Endothelial cell of coronary artery (primary cell): ENCODE measurements at places on chromosomes 12 and 14. TPM values are rescaled to one million over a fixed set of nuclear protein-coding genes. Genes with fewer than 3 reads are reported as not detected.

The CLEC6A gene
- total RNA-seq = not detected in 2 replicates

The CLEC4C gene
- total RNA-seq = not detected in 2 replicates

The ACSS3 gene
- 0.19 TPM in 1 of 2 replicates, not detected in the other for total RNA-seq

The RNFT2 gene
- 1.4 and 1.6 TPM in 2 replicates for total RNA-seq

The PPP1R36 gene
- total RNA-seq = 0.27 and 0.85 TPM in 2 replicates

The INHBC gene
- total RNA-seq = not detected in 2 replicates

The NRL gene
- total RNA-seq = 0.19 and 0.45 TPM in 2 replicates

The PTHLH gene
- 1.8 and 2.0 TPM in 2 replicates for total RNA-seq

The AGAP2 gene
- total RNA-seq = under 0.01 and 0.09 TPM in 2 replicates

The OAS3 gene
- total RNA-seq = 2.2 and 5.5 TPM in 2 replicates

The ZDHHC22 gene
- total RNA-seq = 0.09 TPM in 1 of 2 replicates, not detected in the other

The NGB gene
- total RNA-seq = not detected in 2 replicates

The STAT6 gene
- 54.3 and 68.1 TPM in 2 replicates for total RNA-seq

The SLC6A15 gene
- total RNA-seq = 0.18 and 1.0 TPM in 2 replicates

The KCNC2 gene
- not detected in 2 replicates for total RNA-seq

The NTN4 gene
- total RNA-seq = 92.9 and 390 TPM in 2 replicates

The MUCL1 gene
- not detected in 2 replicates for total RNA-seq

The WSCD2 gene
- not detected in 2 replicates for total RNA-seq

The CPNE6 gene
- total RNA-seq = not detected in 2 replicates

The MMP19 gene
- 0.27 and 2.6 TPM in 2 replicates for total RNA-seq

The MTRFR gene
- total RNA-seq = 8.6 and 9.5 TPM in 2 replicates

The MAPK1IP1L gene
- 14.8 and 16.1 TPM in 2 replicates for total RNA-seq

The SNRPF gene
- total RNA-seq = 24.5 and 33.1 TPM in 2 replicates

The SCNN1A gene
- 0.09 TPM in 1 of 2 replicates, not detected in the other for total RNA-seq

The TBX5 gene
- total RNA-seq = 0.19 TPM in 1 of 2 replicates, not detected in the other
